ENCODE measurements at places on chromosomes 3 and 15.

GRCh38 chr3:142354076-142354475 is 93.8 kb downstream of the XRN1 start:
- DNase-seq, result no peak

DNA sequence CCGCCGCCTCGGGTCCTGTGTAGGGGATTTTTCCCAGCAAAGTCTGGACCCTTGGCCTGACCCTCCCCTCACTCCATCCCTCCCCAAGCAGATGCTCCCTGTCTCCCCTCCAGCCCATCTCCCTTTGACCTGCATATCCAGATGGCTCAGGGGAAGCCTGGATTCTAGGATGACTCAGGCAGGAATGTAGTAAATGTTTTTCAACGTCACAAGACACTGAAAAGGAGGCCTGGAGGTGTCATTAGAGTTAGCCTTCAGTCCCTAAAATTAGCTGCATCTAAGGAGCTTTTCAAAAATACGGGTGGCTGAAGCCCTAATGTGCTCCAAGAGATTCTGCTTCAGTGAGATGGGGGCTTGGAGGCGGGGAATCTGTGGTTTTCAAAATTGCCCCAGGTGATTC is 7.2 kb downstream of the ACAN start:
- DNase-seq, result no peak

- DNase-seq, result no peak
Measured at GRCh38 chr3:174873832-174874657, 14.9 kb downstream of the NAALADL2 start.

GRCh38 chr3:146226881-146227280 is 24.0 kb downstream of the PLSCR4 start:
- no peak for DNase-seq

- DNase-seq, result no peak
Measured at GRCh38 chr3:95302044-95302443, 1239.2 kb downstream of the NSUN3 start.

DNA sequence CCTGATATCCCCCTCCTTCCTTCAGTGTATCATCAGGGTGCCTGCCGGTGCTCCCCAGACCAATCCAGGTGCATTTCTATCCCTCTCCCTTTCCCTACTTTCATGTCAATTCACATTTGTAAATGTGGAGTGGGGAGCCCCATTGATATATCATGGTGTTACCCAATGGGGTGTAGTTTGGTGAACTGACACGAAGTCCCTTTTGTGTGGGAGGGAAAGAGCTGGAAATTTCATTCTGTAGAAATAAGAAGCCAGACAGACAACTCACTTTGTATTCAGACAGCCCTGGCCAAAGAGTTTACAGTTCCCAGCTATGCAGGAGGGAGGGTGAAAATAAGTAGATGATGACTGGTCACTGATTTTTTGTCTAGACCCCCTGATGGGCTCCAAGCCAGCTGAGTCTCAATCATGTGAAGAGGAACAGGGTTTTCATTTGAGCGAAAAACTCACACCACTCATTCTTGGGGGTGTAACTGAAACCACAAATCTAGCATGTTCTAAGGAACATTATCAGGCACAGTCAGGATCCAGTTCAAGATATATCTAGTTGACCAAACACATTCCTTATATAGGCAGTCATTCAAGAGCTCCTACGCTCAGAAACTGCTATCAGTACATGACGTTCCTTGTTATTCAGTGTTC is 58.9 kb downstream of the LMCD1 start:
- DNase-seq, result no peak

GRCh38 chr3:71784914-71785531 is at the start of gene PROK2:
Gene PROK2 (minus strand): TSS chr3:71785148. CDS start chr3:71785052, 96 bp downstream.
- no peak for DNase-seq

DNA sequence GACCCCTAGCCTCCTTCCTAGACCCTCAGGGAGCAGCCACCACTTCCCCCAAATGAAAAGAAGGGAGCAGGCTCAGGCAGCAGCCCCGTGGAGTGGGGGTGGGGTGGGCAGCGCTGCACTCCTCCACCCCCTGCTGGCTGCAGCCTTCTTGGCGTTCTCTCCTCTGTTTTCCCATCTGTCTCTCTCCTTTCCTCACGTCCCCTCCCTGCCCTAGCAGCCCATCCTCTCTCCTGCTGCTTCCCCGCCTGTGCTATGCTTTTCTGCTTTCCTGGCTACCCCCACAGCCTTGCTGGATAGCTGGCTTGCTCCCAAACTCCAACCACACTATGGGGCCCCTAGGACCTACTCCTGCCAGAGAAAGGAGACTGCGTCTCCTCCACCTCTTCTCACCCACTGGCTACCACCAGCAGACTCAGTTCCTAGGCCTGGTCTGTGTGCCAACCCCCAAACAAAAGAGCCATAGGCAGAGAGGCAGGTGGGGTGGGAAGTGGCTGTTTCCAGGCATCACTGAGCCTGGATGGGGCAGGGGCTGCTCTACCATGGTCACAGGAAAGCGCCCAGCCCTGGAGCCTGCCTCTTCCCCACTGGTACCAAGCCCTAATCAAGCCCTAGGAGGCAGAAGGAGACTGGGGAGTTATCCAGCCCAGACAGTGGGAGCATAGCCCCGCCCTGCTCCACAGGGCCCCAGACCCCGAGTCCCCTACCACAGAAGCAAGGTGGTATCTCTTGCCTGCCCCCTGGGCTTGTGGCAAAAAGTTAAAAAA is 3.4 kb upstream of the DISP2 start:
- DNase-seq, result no peak

GRCh38 chr15:73845907-73846306 is 27.5 kb upstream of the TBC1D21 start:
- DNase-seq, result no peak

Data from globus pallidus (tissue), 1 donor.